ENCODE measurements at places on chromosomes 3 and 15.
A peak's percentile ranks its signal among the peaks of the same experiment; 100 is the strongest.

DNA sequence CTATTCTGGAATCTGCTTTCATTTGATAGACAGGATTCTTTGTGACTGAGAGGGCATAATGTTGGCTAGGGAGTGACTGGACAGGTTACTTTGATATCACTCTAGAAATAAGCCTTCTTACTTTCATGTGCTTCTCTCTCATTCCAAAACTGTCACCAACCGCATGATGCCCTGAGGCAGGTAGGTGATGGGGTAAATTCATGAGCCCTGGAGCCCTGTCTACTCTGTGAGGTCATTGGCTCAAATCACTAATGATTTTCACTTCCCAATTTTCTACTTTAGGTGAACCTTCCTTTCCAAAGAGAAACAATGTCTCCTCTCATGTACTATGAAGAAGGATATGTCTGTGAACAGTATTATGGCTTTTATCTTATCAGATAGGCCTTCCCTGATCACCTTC lies 596.7 kb downstream of the TUSC7 start:
- no peak for DNase-seq

GRCh38 chr15:78058401-78058935 lies 19.0 kb downstream of the TBC1D2B start:
- no peak for DNase-seq

DNA sequence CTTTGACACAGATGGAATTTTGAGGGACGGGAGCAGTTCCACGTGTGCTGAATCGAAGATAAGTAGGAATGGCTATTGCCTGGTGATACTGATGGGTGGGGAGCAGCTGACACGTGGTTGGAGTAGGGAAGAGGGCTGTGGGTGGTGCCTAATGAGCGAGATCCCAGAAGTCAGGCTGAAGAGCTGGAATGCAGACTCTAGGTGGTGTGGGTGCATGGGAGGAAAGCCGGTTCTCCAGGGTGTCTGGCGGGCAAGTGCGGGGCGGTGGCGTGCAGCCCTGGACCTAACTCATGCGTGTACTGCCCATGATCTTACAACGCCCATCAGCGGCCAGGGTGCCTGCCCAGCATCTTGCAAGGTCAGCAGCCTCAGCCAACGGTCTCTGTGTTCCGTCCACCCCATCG lies 63.1 kb downstream of the ARNT2 start:
- no peak for DNase-seq

- no peak for DNase-seq
Observed at GRCh38 chr3:48891606-48892005, 7.1 kb downstream of the SLC25A20 start.

DNA sequence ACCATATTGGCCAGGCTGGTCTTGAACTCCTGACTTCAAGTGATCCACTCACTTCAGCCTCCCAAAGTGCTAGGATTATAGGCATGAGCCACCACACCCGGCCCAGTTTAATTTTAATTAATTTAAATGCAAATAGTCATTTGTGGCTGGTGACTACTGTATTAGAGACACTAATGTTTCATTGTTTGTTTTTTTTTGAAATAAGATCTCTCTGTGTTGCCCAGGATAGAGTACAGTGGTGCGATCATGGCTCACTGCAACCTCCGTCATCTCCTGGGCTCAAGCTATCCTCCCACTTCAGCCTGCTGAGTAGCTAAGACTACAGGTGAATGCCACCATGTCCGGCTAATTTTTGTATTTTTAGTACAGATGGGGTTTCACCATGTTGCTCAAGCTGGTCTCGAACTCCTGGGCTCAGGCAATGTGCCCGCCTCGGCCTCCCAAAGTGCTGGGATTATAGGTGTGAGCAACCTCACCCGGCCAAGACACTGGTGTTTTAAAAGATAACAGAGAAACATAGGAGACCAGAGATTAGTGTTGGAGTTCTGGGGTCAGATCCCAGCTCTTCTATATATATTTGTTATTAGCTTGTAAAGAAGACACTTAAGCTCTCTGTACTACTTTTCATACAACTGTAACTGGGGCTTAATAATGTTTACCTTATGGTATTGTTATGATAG lies 34.5 kb upstream of the RAB11A start:
- no peak for DNase-seq

- DNase-seq = no peak
Observed at GRCh38 chr3:189157232-189158007, 14.4 kb upstream of the TPRG1 start.

DNA sequence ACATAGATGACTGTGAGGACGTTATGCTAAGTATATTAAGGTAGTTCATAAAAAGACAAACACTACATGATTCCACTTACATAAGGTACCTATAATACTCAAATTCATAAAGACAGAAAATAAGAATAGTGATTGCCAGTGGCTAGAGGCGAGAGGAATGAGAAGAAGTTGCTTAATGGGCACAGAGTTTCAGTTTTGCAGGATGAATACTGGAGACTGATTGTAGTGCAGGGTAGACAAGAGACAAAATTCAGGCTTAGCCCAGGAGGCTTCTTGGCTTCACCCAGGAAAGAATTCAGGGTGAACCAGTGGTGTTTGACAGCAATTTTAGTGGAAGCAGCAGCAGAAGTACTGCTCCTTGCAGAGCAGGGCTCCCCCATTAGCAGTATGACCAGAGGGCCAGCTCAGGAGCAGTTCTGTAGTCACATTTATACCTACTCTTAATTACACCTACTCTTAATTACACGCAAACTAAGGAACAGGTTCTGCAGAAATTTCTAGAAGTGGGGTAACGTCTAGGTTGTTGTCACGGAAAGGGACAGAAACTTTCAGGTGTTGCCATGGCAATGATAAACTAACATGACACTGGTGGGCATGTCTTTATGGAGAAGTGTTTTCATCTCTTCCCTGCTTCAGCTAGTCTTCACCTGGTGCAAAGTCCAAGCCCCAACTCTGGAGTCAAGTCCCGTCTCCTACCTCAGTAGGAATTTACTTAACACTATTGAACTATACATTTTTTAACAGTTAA lies 55.2 kb downstream of the TBL1XR1 start:
- DNase-seq = no peak

GRCh38 chr3:143171141-143171980 lies 51.8 kb downstream of the CHST2 start:
- DNase-seq = no peak

- no peak for DNase-seq
Observed at GRCh38 chr3:122975163-122975923, 52.2 kb downstream of the SEMA5B start.

DNA sequence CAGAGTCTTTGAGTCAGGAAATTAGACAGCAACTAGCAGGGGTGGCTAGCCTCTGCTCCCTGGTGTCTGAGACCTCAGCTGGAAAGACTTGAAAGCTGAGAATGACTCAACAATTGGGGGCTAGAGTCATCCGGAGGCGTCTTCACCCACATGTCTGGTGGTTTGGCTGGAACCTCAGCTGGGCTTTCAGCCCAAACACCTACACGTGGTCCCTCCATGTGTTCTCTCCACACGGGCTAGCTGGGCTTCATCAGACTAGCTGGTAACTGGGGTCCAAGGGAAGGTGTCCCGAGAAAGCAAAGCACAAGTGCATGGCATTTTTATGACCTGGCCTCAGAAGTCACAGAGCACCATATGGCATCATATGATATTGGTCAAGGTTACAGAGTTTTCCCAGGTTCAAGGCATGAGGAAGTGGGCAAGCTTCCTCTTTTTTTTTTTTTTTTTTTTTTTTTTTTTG lies 19.9 kb upstream of the ABHD2 start:
- no peak for DNase-seq

DNA sequence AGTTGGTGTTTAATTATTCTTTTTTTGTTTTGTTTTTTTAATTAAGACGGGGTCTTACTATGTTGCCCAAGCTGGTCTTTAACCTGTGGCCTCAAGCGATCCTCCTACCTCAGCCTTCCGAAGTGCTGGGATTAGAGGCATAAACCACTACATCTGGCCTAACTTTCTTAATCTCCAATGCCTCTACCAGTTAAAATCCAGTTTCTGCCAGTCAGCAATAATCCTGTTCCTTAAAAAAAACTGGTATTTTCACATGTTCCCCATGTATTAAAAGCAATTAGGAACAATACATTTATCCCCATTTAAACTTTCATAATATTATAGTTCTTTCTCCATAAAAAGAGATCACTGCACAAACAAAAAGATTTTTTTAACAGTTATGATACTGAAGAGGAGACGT lies 21.2 kb downstream of the DCAF1 start:
- no peak for DNase-seq

DNA sequence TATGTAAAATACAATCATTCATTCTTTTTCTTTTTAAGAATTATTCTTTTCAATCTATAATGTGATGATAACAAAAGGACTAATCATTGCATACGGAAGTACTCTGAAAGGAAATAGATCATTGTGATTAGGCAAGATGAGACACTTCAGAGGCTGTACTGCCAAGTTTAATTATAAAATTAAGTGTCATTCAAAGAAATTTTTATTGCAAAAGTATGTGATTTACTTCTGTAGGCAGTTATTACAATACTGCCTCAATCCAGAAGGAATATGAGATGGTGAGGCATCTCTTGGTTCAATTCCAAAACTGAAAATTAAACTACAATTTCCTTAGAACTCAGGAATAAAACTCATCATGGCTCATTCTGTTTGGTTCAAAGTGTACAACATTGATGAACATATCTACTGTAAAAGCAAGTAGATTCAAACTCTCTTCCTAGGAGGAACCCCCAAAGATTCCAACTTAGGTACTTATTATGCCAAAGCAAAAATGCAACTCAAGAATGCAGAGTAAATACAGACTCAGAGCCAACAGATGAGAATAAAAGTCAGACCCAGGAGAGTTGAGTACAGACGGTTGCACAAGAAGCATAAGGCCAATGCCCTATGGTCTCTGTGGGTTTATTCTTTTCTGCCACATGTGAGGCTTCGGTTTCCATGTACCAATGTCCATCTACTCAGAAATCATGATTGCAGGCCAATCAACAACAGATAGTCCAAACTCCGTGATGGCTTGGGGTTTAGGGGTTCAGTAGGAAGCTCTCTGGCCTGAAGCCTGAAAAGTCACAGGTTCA lies 118.5 kb upstream of the WNT5A start:
- no peak for DNase-seq

DNA sequence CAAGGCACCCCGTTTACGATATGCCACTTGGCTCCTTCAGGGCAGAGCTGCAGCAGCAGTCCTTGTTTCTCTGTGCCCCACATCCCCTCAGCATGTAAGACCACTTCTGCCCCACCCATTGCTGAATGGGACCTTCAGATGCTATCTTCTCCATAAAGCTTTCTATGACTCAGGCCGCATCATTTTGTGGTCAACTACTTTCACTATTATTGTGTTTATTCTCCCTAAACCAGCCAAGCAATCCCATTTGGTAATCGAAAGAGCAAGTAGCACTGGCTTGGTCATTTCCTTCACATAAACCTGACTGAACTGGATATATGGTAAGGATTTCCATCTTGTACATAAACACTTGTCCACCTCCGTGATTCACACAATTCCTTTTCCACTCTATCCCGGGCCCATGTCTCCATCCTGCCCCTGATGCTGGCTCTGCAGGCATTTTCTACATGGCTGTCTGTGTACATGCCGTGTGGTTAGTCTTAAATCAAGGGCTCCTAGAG lies 25.7 kb downstream of the LIPC start:
- DNase-seq = no peak

GRCh38 chr3:53938645-53939044 lies 47.0 kb upstream of the SELENOK start:
- no peak for DNase-seq

DNA sequence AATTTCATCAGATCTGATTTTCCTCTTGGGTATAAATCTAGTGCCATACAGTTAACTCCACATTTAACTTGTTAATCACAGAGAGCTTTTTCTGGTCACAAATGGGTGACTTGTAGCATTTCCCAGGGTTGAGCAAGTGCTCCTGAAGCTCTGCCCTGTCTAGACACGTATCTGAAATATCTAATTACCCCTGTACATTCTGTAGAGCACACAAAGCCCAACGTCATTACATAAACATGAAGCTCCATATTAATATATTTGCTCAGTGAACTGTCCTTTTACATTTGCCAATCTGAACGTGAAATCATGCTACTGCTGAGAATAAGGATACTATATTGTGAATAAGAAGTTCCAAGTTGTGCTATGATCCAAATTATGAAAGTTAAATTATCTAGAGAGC lies 49.0 kb downstream of the THBS1 start:
- no peak for DNase-seq

- DNase-seq = no peak
Observed at GRCh38 chr15:69557707-69558409, 105.2 kb downstream of the RPLP1 start.

DNA sequence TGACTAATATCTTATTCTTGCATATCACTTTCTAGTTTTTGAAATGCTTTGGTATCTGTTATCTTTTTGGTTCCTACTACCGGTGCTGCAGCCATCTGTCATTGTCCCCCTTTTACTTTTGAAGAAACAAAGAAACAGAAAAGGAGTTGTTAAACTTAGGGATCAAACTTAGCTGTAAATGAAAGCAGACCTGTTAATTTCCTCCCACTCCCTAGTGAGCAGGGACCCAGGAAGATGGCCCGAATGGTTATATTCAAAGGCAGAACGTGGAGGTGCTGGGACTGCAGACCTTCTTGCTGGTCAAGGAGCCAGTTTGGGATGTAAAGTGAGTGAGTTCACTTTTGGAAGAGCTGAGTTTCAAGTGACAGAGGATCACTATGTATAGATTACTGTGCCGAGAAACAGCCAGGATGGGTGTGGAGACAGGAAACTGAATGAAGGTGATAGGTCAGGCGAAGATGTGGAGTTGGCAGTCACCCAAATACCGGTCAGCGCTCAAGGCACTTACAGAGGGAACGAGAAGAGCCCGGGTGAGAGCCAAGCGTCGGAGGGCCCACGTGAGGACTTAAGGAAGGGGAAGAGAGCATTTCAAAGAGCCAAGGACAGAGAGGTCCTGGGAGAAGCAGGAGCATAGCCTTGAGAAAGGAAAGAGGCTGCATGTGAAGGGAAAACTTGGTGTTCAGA lies 20.1 kb downstream of the KBTBD8 start:
- DNase-seq = no peak

DNA sequence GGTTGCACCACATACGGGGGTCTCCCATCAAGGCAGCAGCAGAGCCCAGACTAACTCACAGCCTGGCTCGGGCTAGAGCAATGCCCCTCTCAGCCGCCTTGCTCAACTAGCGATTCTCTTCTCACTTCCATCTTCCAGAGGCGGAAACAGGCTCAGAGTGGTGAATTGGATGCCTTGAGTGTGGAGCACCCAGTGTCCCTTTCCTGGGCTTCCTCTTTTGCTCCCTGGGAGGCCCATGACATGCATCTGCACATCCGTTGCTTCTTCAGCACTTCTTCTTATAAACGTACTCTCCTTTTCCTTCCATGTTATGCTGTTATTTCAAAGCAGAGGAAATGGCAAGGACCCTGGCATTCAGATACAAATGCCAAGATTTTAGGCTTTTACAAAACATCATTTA lies 2.1 kb upstream of the IQSEC1 start:
- DNase-seq = no peak

- peak; percentile 3 for DNase-seq
Observed at GRCh38 chr3:172383306-172383796, 64.9 kb downstream of the GHSR start.

GRCh38 chr15:92797168-92798052 lies 102.7 kb upstream of the CHD2 start:
- no peak for DNase-seq

- DNase-seq = no peak
Observed at GRCh38 chr3:134922101-134922500, 127.0 kb downstream of the EPHB1 start.
